Stimulated activated CD4-positive, alpha-beta T cell treated with anti-CD3 and anti-CD28 coated beads, TNF-alpha, amount 100 ng/mL, for 48 hours (primary cell): ENCODE measurements at places on chromosomes 11 and 22.

- DNase-seq, result no peak
These were observed 54.7 kb upstream of the SLC25A1 start for GRCh38 chr22:19233189-19233661.

DNA sequence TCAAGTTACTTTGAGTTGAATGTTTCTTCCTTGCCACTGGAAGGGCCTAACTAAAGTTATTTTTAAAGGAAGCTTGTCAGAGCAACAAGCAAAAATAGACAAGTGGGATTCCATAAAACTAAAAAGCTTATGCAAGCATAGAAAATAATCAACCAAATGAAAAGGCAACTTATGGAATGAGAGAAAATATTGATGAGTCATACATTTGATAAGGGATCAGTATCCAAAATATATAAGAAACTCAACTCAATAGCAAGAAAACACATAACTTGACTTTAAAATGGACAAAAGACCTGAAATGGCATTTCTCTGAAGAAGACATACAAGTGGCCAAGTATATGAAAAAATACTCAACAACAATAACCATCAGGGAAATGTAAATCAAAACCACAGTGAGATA lies 264.5 kb upstream of the UBASH3B start:
- no peak for DNase-seq

GRCh38 chr11:88363648-88364065 lies 26.1 kb upstream of the CTSC start:
- DNase-seq, result no peak

DNA sequence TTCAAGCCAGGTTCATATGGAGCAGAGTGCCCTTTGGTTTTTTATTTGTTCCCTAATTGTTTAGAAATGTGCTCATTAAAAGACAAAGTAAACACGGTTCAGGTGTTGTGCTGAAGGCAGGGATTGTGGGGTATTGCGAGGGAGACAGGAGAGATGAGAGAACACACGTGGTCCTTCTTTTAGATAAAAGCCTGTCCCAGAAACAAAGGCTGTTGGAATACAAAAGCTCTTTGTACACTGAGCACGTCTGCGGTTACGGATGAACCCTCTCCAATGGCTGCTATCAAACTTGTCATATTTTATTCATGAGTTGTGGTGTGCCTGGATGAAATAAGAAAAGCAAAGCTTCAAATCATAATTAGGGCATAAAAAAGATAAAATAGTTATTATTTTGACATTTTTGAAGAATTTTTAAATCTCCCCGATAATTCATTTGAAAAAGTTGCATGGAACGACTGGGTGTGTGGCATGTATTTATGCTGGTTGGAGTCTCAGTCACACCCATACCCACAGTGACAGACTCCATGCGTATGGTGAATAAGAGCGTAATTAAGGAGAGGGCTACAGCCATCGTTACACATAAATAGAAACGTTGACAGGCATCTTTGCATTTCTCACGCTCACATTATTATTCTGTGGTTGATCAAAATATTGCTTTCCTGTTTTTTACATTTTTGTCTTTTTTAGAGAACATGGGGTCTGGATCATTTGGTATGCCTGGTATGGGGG lies 92.9 kb downstream of the NELL1 start:
- no peak for DNase-seq

DNA sequence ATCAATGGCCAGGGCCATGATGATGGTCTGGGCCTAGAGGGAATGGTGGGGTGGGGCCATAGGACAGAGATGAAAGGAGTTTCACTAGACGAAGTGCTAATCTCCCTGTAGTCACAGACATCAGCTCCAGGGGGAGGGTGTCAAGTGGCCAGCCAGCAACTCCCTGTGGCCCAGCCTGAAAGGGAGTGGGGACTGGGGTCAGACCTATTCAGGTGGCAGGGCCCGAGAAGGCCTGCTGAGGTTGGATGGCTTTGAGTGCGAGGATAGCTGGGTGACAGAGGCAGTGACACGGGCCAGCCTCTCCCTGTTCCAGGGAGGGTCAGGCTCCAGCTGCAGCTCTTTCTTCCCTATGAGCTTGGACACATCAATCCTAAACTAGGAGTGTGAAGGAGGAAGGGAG lies 11.0 kb downstream of the TOB2 start:
- DNase-seq, result no peak

DNA sequence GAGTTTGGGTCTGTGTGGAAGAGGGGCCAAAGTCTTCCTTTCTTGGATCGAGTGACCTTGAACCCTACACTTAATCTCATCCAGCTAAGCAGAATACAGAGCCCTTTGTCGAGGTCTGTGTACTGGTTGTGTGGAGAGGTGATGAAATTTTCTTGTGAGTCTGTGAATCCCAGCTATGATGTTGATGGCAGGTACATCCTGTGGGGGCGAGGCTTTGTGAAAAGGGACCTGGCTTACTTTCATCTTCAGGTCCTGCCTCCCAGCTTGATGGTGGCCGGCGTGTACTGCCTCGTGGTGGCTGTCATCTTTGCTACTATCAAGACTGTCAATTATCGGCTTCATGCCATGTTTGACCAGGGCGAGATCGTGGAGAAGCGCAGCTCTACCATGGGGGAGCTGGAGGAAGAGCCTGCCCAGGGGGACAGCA lies 1.0 kb downstream of the PCNX3 start:
- DNase-seq, result no peak

- no peak for DNase-seq
These were observed 965 bp upstream of the ASCC2 start for GRCh38 chr22:29839039-29839438.

DNA sequence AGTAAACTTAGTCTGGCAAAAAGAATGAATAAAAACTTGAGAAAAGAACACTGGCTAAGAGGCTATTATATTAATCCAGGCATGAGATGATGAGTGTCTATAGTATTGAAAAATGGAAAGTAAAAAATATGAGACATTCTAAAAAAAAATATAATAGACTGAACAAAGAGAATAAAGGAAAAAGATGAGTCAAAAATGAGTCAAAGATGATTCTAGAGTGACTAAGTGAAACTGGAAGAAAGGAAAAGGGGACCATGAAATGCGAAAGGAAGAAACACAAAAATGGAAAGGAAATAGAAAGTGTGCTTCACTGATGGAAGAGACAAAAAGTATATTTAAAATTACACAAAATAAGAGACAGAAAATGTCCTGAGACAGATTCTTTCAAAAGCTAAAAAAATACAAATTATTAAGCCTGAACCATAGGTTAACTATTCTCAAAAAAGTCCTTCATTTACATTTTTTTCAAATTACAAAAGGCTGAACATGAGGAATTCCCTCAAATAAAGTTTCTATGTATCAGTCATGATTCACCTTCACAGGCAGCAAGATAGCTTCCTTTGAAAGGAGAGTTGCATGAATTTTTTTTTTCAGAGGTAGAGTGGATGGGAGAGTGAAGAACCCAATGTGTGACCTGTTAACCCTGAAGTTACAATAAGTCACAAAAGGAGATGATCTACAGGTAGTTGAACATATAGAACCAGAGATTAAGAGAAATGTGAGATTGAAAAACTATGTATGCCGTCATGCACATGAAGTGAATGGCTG lies 75.2 kb downstream of the EIF3M start:
- no peak for DNase-seq

- no peak for DNase-seq
These were observed 562.5 kb downstream of the MN1 start for GRCh38 chr22:27238935-27239510.

DNA sequence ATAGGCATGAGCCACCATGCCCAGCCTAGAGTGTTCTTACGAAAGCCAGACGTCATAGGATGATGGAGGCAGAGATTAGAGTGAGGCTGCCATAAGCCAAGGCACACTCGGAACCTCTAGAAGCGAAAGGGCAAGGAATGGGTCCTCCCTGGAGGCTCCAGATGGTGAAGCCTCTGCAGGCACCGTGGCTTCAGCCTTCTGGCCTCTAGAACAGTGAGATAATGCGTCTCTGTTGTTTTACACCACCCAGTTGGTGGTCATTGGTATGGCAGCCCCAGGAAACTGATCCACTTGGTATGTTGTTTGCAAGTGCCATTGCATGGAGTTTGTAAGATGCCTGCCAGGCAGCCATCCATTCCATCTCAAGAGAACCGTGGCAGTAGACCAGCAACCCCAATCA lies 791.0 kb downstream of the TBC1D22A start:
- no peak for DNase-seq

- peak; percentile 7 for DNase-seq
These were observed 50.5 kb downstream of the MAPK1 start for GRCh38 chr22:21816787-21817496.

DNA sequence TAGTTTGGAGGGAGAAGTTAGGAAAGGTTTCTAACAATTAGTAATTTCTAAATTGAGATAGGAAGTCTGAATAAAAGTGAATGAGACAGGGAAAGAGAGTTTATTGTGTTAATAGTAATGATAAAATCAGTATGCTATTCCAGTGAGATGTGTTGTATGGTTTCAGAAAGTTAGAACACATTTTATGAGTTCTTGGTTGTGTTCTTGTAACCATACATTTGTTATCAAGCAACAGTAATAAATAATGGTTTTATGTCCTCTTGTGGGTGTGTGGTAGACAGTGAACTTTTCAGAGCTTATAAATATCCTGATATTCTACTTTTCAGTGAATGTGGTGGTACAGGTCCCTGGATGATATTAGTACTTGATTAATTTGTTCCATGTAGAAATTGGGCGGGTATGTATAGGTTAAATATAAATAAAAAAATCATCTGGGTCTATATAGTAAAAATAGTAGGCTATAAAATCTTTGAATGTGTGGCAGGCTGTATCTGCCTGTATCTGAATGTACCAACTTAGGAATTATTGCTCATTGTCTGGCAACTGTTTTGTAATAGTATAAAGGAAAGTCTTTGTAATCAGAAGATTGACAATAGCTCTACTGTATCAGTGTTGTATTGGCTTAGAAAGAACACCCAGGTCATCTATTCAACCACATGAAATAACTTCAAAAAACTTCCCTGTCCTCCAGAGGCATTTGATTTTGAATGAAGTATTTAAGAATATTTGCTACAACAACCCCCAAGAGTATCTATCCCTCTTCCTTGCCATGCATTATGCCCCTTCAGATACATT lies 54.8 kb downstream of the UVRAG start:
- DNase-seq, result no peak

DNA sequence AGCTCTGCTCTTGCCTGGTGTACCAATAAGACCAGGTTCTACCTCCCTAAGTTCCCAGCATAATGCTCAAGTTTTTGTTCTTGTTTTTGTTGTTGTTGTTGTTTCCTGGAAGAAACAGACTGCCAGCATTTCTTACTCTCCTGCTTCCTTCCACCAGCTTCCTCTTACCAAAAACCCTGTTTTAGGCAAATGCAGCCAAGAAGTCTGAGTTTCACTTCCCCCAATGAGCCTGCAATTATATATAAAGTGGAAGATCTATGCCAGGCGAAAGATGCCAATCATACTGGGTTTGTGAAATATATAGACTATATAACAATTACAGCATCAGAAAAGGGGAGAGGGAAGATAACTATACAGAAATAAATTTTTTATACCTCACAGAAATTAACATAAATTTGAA lies 931.5 kb upstream of the FAT3 start:
- no peak for DNase-seq

GRCh38 chr11:30344085-30344484 lies 21.2 kb downstream of the ARL14EP start:
- no peak for DNase-seq

- no peak for DNase-seq
These were observed 71.5 kb downstream of the SGSM3 start for GRCh38 chr22:40441761-40442390.

GRCh38 chr11:110525883-110526282 lies 96.1 kb downstream of the FDX1 start:
- no peak for DNase-seq
